ENCODE measurements at places on chromosomes 2 and 18.

DNA sequence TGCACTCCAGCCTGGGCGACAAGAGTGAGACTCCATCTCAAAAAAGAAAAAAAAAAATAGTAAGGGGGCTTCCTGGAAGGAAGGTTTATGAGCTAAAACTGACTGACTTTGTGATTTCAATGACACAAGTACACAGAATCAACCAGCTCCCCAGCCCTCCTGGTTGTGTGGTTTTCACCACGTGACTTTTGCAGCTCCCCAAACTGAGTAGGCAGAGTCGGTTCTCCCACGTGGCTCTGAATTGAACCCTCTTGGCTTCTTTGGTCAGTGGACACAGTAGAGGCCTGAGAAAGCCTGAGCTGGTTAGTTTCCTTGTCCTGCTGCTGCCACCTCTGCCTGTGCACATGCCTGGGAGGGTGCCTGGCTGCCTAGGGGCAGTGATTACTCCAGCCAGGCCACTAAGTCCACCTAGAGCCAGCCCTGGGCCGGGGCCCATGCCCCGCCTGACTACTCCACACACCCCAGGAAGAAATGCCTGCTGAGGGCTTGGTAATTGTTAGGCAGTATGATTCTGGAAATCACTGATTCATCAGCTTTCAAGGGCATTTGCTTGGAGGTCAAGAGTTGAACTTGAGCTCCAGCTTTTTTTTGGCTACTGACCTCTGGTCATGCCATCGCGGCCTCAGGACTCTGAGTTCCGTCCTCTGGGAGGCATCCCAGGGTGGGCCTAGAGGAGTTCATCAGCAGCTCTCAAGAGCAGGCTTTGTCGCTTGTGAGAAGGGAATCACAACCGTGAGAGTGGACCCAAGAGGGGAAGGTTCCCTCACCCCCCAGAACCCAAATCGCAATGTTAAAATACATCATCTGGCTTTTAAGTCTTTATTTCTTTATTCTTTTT is 431.9 kb upstream of the HS6ST1 start:
- DNase-seq = no peak

GRCh38 chr2:168798888-168799410 is 3.5 kb upstream of the NOSTRIN start:
- no peak for DNase-seq

DNA sequence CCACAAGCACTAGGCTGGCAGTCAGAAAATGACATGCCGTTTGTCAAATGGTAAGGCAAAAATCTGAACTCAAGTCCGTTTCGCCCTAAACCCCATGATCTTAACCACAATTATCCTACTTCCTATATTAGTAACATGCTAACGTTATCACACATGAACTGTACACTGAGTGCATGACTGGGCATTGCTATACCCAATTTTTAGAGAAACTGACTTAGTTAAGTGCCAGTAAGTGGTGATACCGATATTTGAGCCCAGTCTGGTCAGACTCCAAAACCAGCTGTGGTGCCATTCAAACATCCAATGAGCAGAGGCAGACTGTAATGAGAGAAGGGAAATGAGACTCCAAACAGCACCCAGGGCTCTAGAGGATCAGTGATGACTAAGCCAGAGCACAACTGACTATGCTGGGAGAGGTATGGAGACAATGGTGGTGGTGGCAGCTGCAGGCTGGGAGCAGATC is 311.7 kb upstream of the PKDCC start:
- DNase-seq = no peak

DNA sequence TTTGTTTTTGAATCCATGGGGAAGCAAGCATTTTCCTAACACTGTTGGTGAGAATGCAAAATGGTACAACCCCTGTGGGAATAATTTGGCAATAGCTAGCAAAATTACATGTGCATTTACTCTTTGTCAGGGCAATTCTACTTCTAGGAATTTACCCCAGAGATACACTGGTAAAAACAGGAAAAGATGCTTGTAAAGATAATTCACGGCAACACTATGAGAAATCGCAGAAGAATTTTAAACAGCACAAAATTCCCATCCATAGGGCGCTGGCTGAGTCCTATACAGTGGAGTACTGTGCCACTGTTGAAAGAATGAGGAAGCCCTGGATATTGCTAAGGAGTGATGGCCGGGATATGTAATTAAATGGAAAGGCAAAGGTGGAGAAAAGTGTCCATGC is 75.8 kb downstream of the DGKD start:
- DNase-seq = no peak

DNA sequence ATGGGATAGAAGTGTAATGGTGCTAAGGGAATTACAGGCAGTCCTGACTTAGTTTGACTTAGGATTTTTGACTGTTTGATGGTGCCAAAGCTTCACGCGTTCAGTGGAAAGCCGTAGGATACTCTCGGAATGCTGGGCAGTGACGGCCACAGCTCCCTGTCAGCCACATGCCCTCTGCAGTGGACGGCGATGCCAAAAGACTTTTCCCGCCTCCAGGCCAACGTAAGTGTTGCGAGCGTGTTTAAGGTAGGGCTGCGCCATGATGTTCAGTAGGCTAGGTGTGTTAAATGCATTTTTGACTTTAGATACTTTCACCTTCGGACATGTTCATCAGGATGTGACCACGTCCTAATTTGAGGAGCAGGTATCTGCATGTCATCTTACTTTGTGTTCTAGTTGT is 63.4 kb downstream of the DCDC2C start:
- DNase-seq = no peak

- DNase-seq = no peak
Observed at GRCh38 chr18:25310045-25310444, 41.9 kb downstream of the ZNF521 start.

DNA sequence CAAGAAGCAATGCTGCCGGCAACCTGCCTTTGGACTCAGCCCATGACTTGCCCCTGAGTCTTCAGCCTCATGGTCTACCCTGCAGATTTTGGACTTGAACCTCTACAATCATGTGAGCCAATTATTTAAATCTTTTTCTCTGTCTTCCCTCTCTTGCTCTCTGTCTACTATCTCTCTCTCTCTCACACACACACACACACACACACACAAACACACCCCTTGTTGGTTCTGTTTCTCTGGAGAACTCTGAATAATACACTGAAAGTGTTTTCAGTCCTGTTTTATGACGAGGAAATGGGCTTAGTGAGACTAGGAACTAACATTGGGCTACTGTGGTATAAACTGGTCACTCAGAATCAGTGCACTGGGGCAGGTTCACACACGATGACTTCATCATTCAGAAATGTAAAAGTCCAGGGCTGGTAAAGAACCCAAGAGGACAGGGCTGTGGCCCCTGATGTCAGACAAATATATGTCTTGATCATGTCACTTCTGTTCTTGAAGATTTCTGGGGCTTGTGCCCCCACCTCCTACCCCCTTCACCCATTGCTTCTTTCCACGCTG is 266.1 kb upstream of the SIX2 start:
- no peak for DNase-seq

DNA sequence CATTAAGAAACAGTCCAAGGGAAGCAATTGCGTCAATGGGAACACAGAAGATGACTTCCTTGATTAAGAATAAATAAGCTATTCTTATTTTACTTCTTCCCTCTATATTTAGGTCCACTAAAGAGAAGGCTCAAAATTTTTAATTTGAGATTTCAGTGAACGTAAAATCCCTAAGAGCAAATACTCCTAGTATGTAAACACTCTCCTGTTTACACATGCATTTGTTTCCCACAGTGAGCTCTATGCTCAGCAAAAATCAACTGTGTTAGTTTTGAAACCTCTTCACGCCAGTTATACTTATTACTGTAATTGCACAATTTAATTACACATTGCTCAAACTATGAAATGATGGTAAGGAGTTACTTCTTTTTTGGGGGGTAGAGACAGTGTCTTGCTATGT is 8.8 kb downstream of the SLC39A6 start:
- DNase-seq = no peak

GRCh38 chr2:589281-590130 is 87.7 kb downstream of the TMEM18 start:
- no peak for DNase-seq

- DNase-seq = no peak
Observed at GRCh38 chr18:75226956-75227316, 16.3 kb downstream of the TSHZ1 start.

DNA sequence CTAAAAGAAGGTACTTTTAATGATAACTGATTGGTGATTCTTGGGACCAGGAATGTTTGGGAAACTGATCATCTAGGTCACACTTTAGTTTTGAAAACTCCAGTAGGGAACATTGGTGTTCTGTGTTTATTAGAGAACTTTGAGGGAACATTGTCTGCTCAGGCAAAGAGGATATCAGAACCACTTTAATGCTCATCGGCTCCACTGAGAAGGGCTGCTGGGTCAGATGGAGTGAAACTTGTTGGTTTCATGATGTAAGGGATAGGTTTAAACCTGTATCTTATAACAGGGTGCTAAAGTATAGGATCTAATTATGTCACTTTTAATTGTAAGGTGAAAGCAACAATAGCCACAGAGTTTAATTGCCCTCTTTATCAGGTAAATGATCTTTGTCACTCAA is 14.2 kb upstream of the POLI start:
- DNase-seq = no peak

- no peak for DNase-seq
Observed at GRCh38 chr2:74777161-74777900, 56.6 kb upstream of the HK2 start.

DNA sequence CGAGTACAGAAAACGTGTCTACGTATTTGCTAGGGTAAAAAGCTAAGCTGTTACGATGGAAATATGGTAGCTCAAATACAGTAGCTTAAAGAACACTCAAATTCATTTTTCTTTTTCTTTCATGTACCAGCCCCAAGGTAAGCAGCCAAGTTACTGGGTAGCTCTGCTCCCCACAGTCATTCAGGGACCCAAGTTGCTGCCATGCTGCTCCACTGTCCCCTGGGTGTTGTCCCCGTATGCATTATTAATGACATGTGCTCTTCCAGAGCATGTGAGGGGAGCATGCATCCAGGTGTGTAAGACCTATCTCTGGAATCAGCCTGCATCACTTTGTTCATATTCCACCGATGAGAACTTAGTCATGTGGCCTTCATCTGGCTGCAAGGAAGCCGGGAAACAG is 105.1 kb upstream of the SP3 start:
- DNase-seq = no peak

DNA sequence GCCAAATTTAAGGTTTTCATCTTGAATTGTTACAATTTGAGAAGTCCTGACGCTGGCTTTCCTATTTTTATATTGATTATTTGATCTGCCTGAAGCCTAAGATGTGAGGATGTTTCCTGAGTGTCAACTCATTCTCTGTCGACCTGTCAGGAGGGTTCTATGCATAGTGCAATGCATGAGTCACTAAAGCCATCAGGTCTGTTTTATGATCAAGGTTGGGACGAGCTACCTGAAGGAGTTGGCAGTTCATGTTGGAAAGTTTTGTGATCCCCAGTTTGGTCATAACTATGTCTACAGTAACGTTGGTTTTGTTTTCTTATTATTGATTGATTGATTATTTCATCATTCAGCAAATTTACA is 71.2 kb downstream of the NABP1 start:
- DNase-seq = no peak

GRCh38 chr2:107020392-107020791 is 134.4 kb upstream of the ST6GAL2 start:
- DNase-seq = no peak

DNA sequence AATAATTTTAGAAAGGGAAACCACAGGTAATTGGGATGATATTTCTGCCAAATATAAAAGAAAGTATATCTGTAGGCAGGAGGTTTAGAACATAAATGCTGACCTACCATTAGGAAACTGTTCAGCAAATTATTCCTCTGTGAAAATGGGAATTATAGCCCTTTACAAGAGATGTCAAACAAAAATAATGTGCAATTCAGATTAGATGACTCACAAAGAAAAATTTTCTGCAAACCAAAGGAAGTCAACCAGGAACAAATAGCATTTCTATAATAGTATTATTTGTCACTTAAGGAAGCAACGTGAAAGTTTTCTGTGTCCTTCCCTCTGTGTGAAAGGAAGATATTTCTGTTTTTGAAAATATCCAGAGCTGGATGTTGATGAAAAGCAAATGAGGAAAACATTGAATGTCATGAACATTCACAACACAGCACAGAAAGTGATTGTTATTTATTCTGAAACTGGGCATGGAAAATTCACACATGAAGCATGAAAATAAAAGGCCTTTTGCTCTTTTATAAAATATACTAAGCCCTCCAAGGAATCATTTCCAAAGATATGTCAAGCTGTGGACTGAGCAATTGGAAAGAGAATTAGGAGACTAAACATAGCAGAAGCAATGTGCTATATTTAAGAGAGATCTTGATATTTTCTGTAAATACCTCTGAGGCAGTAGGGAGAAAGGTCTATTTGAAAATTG is 57.9 kb upstream of the SPHKAP start:
- no peak for DNase-seq

DNA sequence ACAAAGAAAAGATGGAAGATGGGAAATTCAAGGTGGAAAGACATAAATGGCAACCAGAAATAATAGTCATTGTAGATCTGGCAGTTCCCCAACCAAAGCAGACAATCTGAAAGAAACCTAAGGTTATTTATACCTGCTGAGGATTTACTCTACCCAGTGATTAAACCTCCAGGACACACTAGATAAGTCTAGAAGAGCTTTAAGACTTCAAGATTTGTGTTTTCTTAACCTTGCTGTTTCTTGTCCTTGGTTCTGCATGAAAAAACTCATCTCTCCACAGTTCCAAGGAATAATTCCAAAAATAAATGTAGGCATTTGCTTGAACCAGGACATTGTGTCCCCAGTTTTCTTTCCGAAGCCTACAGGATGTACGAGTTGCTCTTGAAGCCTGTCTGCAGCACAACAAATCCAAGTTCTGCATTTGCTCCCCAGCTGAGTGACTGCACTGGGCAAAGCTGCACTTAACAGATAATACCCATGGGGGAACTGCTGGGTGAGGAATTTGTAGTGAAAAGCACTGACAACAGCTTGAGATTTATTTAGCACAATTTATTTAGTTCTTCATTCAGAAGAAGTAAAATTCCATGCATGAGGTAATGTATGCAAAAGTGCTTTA is 19.8 kb downstream of the DTNA start:
- no peak for DNase-seq

GRCh38 chr2:237700512-237701032 is 73.2 kb downstream of the LRRFIP1 start:
- DNase-seq = no peak

GRCh38 chr2:120985174-120985996 is 249.7 kb downstream of the GLI2 start:
- no peak for DNase-seq

GRCh38 chr2:73762571-73762970 is 17.3 kb downstream of the DUSP11 start:
- DNase-seq = no peak

GRCh38 chr2:219596954-219597551 is 604 bp upstream of the STK11IP start:
- DNase-seq = no peak

Data from stimulated activated CD8-positive, alpha-beta memory T cell treated with anti-CD3 and anti-CD28 coated beads, Interleukin-15, amount 100 ng/mL, for 24 hours (primary cell).